ENCODE measurements at places on chromosomes 3 and 15. TPM values are rescaled to one million over a fixed set of nuclear protein-coding genes. Genes with fewer than 3 reads are reported as not detected.

The IGDCC3 gene
- total RNA-seq = 0.69 TPM

The MYEF2 gene
- 41.1 TPM for total RNA-seq

The MASP1 gene
- total RNA-seq = 17.8 TPM

The GOLGA8M gene
- 2.8 TPM for total RNA-seq

The ANKDD1A gene
- total RNA-seq = 3.5 TPM

- peak; percentile 78 for DNase-seq
These were observed 179.9 kb upstream of the C2CD4B start for GRCh38 chr15:62344806-62345539.

The GTF2A2 gene
- 108 TPM for total RNA-seq

- DNase-seq = no peak
These were observed 491.8 kb downstream of the SQOR start for GRCh38 chr15:46126581-46126980.

- DNase-seq = no peak
These were observed 126.9 kb upstream of the HES1 start for GRCh38 chr3:194009019-194009418.

DNA sequence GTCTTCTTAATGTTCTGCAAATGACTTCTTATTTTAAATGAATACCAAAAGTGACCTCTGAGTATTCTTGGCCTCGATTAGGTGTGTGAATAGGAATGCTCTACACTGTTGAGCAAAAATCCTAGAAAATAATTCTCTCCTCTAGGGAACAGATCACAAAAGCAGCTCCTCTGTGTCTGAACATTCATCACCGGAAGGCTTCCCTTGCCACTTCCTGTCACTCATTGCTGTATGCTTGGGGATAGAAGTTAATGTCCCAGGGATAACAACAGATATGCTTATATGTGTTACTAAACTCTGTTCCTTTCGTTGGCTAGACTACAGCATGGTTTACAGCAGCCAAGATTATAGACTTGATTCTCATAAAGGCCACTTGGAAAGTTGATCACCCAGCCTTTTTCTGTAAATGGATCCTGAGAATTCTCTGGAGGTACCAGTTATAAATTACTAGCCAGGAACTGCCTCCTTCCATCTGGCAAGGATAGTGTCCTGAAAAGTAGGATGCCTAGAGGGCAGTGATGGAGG lies 16.0 kb upstream of the PTX3 start:
- DNase-seq = no peak

- DNase-seq = no peak
These were observed 27.9 kb upstream of the SLC6A1 start for GRCh38 chr3:10964537-10965167.

DNA sequence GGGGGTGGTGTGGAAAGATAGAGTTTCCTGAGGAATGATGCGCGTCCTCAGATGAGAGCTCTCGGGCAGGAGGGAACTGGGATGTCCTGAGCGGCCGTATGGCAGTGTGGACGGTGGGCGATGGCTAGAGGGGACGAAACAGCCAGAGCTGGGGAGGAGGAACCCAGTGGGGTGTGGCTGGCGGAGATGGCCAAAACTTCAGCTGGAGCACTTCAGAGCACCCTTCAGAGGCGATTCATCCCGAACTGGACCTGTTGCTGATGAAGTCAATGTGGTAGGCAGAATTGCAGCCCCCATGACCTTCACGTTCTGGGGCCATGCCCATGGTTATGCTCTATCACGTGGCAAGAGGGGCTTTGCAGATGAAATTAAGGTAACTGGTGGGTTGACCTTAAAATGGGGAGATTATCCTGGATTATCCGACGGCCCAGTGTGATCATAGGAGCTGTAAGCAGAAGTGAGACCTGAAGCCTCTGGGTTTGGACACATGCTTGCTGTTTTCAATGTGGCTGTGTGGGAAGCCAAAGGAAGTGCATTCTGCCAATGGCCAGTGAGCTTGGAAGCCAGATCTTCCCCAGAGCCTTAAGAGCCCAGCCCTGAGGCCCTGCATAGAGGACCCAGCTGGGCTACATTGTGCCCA lies 52.3 kb downstream of the ATP1B3 start:
- no peak for DNase-seq

GRCh38 chr3:4006288-4006687 lies 207.1 kb downstream of the LRRN1 start:
- DNase-seq = no peak

GRCh38 chr15:90660195-90660998 lies 56.7 kb upstream of the BLM start:
- peak; percentile 47 for DNase-seq

DNA sequence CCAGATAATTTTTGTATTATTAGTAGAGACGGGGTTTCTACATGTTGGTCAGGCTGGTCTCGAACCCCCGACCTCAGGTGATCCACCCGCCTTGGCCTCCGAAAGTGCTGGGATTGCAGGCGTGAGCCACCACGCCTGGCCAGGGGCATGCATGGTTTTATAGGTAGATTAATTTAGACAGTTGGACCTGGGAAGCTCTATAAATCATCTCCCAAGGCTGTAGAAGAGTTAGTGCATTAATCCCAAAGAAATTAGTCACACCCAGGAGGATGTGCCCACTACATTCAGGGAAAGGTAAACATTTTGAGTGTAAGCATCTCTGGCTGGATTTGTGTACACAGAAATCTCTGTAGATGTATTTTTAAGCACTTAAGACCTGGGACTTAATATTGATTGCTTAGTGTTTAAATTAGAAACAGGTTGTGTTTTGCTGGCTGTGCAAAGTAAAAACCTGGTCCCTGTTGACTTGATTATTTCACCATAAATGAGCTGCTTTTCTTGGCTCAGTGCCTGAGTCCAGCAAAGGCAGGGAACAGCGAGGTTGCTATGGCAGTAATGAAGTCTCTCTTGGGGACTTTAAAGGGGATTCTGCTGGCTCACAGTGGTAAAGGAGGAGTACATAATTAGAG lies 19.2 kb downstream of the EXOSC7 start:
- DNase-seq = peak; percentile 36

The C2CD4A gene
- 0.17 TPM for total RNA-seq

DNA sequence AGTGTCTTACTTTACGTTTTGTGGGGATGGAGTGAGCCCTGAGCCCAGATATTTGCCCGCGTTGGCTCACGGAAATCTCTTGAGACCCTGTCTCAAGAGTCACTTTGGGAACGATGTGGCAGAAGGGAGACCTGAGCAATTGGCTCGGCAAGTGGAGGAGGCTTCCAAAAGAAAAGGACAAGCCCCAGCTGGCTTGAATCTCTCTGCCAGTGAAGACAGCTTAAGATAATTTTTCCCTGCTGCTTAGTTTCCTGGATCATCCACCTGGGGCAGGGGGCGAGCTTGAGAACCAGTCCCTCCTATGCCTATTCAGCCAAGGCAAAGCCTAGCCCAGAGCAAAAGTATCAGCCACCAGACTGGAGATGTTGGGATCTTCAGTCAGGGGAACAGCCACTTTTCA lies 708 bp downstream of the SEC22A start:
- no peak for DNase-seq

DNA sequence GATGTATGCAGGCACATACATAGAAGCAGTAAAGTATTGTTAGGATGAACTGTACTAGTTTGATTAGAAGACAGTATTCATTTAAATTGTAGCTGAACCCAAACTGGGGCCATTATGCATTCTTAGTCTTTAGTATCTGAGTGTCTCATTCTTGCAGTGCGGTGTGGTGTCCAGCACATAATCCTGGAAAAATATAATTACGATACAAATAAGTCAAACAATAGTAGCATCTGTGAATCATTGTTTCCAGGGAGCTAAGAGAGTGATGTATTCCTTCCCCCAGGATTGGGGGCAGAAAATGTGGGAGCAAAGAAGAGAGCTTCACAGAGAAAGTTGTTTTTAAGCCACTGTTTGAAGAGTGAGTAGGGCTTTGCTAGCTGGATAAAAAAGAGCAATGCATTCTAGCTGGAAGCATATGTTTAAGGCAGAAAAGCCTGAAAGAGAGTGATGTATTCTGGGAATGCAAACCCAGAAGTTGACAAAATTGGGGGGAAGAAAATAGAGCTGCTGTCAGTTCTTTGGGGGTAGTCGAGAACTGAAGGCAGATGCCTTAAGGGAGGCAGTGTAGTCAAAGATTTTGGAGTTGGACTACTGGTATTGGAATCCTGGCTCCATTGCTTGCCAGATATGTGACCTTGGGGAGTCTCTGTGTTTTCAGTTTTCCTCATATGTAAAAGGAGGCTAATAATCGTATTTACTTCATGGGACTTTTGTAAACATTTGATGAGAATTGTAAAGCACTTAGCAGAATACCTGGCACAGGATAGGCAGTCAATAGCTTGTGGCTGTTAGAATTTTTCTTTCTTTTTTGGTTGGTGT lies 14.1 kb downstream of the SLMAP start:
- DNase-seq = no peak

The LINGO1 gene
- total RNA-seq = 2.3 TPM

- no peak for DNase-seq
These were observed 205.3 kb downstream of the SOX2 start for GRCh38 chr3:181917027-181917426.

The SCAMP5 gene
- 57.2 TPM for total RNA-seq

The TMEM40 gene
- total RNA-seq = not detected

- DNase-seq = peak; percentile 16
These were observed 172.7 kb downstream of the SYNPR start for GRCh38 chr3:63450634-63451363.

DNA sequence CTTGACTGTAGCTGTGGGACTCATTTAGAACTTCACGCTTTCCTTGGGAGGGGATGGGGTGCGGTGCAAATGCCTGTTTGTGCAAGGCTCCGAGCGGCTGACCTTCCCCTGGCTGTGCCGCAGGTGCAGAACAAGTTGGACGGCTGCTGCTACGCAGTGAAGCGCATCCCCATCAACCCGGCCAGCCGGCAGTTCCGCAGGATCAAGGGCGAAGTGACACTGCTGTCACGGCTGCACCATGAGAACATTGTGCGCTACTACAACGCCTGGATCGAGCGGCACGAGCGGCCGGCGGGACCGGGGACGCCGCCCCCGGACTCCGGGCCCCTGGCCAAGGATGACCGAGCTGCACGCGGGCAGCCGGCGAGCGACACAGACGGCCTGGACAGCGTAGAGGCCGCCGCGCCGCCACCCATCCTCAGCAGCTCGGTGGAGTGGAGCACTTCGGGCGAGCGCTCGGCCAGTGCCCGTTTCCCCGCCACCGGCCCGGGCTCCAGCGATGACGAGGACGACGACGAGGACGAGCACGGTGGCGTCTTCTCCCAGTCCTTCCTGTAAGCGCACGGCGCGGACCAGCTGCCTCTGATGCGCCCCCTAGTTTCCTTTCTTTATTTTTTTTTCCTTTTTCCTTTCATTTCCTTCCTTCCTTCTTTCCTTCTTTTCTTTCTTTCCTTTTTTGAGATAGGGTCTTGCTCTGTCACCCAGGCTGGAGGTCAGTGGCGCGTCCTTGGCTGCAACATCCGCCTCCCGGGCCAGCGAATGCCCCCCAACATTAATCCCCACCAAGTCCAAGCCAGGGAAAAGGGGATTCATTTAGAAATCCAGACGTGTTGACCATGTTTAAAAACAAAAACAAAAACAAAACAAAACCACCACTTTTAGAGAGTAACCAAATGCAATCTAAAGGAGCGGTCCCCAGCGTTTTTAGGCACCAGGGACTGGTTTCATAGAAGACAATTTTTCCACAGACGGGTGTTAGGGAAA lies 42.7 kb downstream of the EIF2AK4 start:
- DNase-seq = peak; percentile 53

DNA sequence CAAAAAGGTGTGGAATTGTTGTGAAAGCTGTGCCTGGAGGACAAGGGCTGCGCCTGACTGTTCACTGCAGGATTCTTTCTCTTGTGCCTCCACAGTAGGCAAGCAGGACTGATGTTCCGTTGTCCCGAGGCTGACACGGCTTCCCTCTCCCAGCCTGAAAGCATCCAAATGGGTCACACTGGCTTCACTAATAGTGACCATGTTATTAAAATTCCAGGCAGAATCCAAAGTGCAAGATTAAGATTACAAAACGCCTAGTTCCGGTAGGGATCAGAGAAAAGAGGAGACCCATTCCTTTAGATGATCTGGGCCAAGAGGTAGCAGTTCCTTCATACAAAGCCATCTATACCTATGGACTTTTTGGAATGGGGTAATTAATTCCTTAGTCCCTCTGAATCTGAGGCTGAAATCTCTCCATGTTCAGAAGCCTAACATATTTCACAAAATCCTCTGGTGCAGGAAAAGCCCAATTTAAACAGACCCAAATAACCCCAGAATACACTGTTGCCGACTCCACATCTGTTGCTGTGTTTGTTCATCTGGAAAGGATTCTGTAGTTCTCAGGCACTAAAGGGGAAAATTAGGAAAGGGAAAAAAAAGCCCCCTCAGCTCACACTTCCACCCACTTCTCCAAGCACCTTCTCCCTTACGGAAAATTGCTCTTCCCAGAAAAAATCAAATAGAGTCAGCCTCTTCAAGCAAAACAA lies 145.9 kb downstream of the RORA start:
- DNase-seq = no peak

The NANOGP8 gene
- 0.46 TPM for total RNA-seq

The OSBPL10 gene
- 70.6 TPM for total RNA-seq

GRCh38 chr15:52243697-52244555 lies 51.7 kb downstream of the MYO5C start:
- no peak for DNase-seq

- peak; percentile 16 for DNase-seq
These were observed 486 bp downstream of the CDIN1 start for GRCh38 chr15:36579792-36580431.
